ENCODE measurements at places on chromosomes 4 and X. TPM values are rescaled to one million over a fixed set of nuclear protein-coding genes. Genes with fewer than 3 reads are reported as not detected.

DNA sequence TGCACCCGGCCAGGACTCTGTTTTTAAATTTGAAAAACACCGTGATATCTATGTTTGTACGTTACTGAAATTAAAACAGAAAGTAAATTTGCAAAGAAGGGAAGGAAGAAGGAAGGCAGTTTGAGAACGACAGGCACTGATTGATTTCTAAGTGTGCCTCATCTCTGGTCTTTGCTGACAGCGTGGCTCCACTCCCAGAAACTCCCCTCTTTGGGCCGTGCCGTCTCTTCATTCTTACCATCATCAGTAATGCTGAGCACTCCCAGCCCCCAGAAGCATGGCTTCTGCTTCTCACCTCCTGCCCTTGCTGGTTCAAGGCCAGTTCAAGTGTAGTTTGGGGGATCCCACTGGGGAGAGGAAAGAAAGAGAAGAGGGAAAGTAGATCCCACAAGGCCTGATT lies 85.3 kb downstream of the TENM3 start:
- DNase-seq, result no peak
- peaks cover 11% of the 10 kb centered on the region for H3K27me3 ChIP-seq
- H3K4me1 ChIP-seq, result peaks cover 8% of the 10 kb centered on the region
- H3K36me3 ChIP-seq, result peaks cover 31% of the 10 kb centered on the region
- H3K27ac ChIP-seq, result no peak overlapping the region
- H3K4me3 ChIP-seq, result no peak overlapping the region

DNA sequence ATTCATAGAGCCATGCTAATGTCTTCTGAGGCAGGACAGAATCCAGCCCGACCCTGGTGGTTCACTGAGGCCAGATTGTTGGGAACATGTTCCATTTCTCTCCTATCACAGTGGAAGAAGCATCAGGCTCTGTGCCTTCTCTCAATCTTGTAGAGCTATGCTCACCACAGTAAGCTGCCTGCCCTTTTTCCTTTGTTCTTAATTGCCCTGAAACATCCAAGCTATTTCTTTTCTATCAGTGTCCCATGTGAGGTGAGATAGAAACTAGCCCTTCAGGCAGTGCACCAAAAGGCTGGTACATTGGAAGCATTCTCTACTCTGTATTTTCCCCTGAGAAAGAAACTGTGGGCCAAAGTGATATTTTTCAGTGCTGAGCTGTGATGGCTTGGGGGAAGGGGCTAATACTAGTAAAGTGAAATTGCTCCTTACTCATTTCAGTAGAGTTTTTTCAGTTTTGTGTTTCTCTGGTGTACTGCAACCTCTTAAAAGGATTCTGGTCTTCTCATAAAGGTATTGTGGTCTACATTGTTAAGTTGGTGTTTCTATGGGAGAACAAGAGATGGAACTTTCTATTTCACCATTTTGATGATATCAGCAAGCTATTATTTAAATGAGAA lies 611.2 kb downstream of the RPA4 start:
- H3K27me3 ChIP-seq, result no peaks in the 10 kb centered on the region
- no peak overlapping the region for H3K4me3 ChIP-seq
- no peak for DNase-seq

PRKX gene
- 59.3 TPM for total RNA-seq

DNA sequence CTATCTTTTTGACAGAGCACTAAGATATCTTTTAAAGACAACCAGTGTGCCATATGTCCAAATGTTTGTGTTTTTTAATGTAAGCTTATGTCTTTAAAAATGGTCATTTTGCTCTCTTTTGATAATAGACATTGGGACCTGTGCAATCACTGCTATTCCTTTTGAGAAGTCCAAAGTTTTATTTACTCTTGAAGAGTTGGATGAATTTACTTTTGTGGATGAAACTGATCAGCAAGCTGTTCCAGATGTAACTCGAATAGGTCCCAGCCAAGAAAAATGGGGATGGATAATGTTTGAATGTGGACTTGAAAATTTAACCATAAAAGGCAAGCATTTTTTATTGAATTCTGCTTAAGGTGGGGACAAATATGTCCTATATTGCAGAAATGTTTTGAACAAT lies 97.2 kb downstream of the BLTP1 start:
- no peak overlapping the region for H3K27ac ChIP-seq
- H3K27me3 ChIP-seq, result no peaks in the 10 kb centered on the region
- no peak overlapping the region for H3K4me3 ChIP-seq
- peaks cover 49% of the 10 kb centered on the region for H3K36me3 ChIP-seq
- DNase-seq, result no peak

DNA sequence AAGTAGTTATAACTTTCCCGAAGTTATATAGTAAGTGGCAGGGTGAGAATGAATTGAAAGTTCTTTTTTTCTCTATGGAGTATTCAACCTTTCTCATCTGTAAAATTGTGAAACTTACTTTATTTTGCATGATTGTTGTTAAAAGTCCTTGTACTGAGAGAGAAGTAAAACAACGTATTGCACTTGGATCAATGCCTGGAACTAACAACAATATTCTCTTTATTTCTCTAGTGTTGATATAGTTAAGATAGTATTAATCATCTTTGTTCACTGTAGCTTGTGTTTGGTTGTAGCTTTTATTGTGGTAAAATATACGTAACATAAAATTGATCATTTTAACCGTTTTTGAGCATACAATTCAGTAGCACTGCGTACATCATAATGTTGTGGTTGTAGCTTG lies 48.7 kb downstream of the STIM2 start:
- H3K27ac ChIP-seq, result no peak overlapping the region
- no peak for DNase-seq
- H3K4me1 ChIP-seq, result peaks cover 14% of the 10 kb centered on the region
- no peaks in the 10 kb centered on the region for H3K27me3 ChIP-seq
- H3K36me3 ChIP-seq, result peaks cover 3% of the 10 kb centered on the region
- no peak overlapping the region for H3K4me3 ChIP-seq

DNA sequence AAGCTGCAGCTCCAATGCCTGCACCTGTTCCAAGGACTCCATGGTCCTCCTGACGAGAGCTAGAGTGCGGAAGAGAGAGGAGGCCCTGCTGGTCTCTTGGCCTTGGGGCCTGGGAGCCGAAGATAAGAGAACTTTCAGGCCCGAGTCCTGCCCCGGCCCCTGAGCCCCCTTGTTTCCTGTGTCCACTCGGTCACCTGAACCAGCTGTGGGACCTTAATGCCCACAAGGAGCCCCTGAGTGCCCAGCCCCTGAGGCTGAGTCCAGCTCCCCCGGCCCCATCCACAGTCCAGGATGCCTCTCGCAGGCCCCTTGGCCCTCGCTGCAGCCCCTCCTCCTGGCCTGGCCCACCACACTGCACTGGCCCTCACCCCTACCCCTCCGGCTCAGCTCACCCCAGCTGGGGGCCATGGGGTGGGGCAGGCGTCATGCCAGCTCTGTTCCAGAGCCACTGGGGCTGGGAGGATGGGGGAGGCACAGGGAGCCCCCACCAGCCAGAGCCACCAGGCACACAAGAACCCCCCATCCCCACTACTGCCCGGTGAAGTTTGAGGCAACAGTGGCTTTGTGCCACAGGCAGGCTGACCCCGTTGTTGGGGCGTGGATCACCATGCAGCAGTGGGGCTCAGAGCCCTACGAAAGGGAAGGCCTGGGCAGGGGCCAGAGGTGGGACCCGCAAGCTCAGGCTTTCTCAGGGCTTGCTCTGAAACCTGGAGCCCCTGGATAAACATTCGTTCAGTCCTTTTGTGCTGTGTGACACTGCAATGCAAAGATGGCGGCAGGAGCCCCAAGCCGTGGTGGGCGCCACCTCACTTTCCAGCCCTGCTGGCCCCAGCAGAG lies 14.1 kb downstream of the NAT8L start:
- H3K27ac ChIP-seq, result no peak overlapping the region
- no peaks in the 10 kb centered on the region for H3K36me3 ChIP-seq
- peaks cover 6% of the 10 kb centered on the region for H3K4me1 ChIP-seq
- H3K27me3 ChIP-seq, result no peaks in the 10 kb centered on the region
- no peak for DNase-seq
- no peak overlapping the region for H3K4me3 ChIP-seq

- peaks cover 5% of the 10 kb centered on the region for H3K27me3 ChIP-seq
- DNase-seq, result no peak
- H3K27ac ChIP-seq, result no peak overlapping the region
- H3K4me1 ChIP-seq, result peaks cover 38% of the 10 kb centered on the region
- no peaks in the 10 kb centered on the region for H3K36me3 ChIP-seq
- no peak overlapping the region for H3K4me3 ChIP-seq
Observed at GRCh38 chr4:129342819-129343408, 247.0 kb downstream of the C4orf33 start.

- H3K36me3 ChIP-seq, result no peaks in the 10 kb centered on the region
- no peak for DNase-seq
- H3K27me3 ChIP-seq, result peaks cover 98% of the 10 kb centered on the region
- peak within 1 kb of the TSS; percentile 16 for H3K4me3 ChIP-seq
- peaks cover 18% of the 10 kb centered on the region for H3K4me1 ChIP-seq
Observed at GRCh38 chr4:185017964-185018772, at the start of gene HELT. Gene HELT, plus strand, starts transcription at chr4:185018490. Its CDS starts 439 bp downstream, at chr4:185018929.

TRIM75 gene
- not detected for total RNA-seq

- H3K27ac ChIP-seq, result no peak overlapping the region
- peaks cover 3% of the 10 kb centered on the region for H3K4me1 ChIP-seq
- H3K27me3 ChIP-seq, result no peaks in the 10 kb centered on the region
- H3K4me3 ChIP-seq, result no peak overlapping the region
- DNase-seq, result no peak
Observed at GRCh38 chr4:11741190-11741652, 312.5 kb upstream of the HS3ST1 start.

DNA sequence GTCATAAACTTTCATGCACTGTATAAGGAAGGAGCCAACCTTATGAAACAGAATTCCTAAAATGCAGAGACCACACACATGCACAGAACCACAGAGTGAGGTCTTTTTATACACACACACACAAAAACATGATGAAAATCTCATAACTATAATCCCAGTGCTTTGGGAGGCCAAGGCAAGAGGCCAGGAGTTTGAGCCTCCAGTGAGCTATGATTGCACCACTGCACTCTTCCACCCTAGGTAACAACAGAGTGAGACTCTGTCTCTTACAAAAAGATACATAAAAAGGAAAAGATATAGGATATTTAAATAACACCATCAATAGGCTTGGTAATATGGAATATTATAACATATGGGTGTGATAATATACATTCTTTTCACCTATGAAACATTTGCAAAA lies 10.6 kb downstream of the FGA start:
- H3K4me1 ChIP-seq, result peaks cover 7% of the 10 kb centered on the region
- no peak for DNase-seq
- H3K27ac ChIP-seq, result no peak overlapping the region
- H3K36me3 ChIP-seq, result no peaks in the 10 kb centered on the region

GRCh38 chr4:74534121-74534520 lies 89.2 kb downstream of the AREG start:
- H3K27ac ChIP-seq, result no peak overlapping the region
- no peak overlapping the region for H3K4me3 ChIP-seq
- no peak for DNase-seq
- H3K36me3 ChIP-seq, result no peaks in the 10 kb centered on the region
- no peaks in the 10 kb centered on the region for H3K27me3 ChIP-seq
- H3K4me1 ChIP-seq, result peaks cover 9% of the 10 kb centered on the region

DNA sequence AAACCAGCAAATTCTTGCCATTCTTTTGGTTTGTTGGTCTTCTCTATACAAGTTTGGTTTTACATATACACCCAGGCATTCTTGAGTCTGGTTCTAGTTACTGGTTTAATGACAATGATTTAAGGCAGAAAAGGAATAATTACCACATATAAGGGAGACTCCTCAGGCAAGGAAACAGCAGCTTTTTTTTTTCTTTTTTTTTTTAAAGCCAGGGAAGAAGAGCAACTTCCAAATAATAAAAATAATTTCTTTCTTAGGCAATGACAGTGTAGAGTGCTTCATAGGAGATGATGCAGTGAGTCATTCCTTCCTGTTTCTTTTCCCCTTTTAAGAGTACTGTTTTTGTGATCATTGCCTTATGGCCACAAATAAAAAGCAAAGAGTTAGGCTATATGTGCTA lies 289.7 kb downstream of the DKK2 start:
- no peak overlapping the region for H3K4me3 ChIP-seq
- H3K27me3 ChIP-seq, result no peaks in the 10 kb centered on the region
- no peaks in the 10 kb centered on the region for H3K4me1 ChIP-seq
- no peaks in the 10 kb centered on the region for H3K36me3 ChIP-seq
- no peak overlapping the region for H3K27ac ChIP-seq
- no peak for DNase-seq

- peaks cover 12% of the 10 kb centered on the region for H3K36me3 ChIP-seq
- H3K4me3 ChIP-seq, result no peak overlapping the region
- no peak overlapping the region for H3K27ac ChIP-seq
- H3K4me1 ChIP-seq, result no peaks in the 10 kb centered on the region
Observed at GRCh38 chr4:149095811-149096210, 653.6 kb upstream of the NR3C2 start.

GRCh38 chr4:158500054-158500453 lies 21.6 kb upstream of the RXFP1 start:
- H3K4me1 ChIP-seq, result no peaks in the 10 kb centered on the region
- H3K27me3 ChIP-seq, result peaks cover 6% of the 10 kb centered on the region
- H3K27ac ChIP-seq, result no peak overlapping the region
- H3K4me3 ChIP-seq, result no peak overlapping the region
- no peak for DNase-seq

DNA sequence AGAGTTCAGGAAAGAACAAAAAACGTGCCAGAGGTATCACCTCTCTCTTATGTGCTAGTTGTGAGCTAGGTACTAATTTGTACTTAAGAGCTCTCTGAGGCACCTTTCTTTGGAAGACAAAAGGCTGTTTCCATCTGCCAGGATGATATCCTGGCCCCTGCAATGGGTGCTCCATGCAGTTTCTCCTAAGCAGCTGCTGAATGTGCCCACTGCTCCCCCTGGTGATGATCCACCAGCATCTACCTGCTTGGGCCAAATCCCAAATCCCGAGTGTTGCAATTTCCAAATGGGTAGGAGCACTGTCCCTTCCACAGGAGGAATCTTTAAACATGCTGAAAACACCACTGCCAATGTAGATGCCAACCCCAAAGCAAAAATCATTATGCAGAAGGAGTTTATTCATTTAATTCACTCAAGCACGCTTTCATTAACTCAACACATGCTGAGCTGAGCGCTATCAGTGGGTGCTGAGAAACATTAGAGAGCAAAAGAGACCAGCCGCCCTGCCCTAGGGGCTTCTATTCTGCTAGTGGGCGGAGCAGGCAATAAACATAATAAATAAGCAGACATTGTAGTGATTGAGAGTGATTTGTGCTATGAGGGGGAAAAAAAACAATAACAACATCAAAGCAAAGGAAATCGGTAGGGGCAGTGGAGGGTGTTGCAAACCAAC lies 69.6 kb upstream of the C4orf50 start:
- H3K4me3 ChIP-seq, result no peak overlapping the region
- no peaks in the 10 kb centered on the region for H3K36me3 ChIP-seq
- H3K27me3 ChIP-seq, result peaks cover 54% of the 10 kb centered on the region
- no peak overlapping the region for H3K27ac ChIP-seq
- DNase-seq, result no peak

TMEM154 gene
- total RNA-seq, result 1.2 TPM

DNA sequence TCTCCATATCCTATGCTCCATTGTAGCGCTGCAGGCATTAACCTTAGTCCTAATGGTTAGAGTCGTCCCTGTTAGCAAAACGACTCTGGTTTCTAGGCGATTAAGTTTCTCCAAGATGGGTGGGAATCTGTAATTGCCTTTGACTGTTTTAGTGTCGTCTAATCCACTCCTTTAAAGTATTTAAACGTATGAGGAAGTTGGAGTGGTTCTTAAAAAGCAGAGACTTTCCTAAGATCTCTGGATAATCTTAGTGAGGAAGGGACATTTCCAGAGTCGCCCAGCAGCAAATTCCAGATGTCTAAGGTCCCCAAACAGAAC lies 285 bp downstream of the MRPS18C start:
- H3K4me1 ChIP-seq, result peaks cover 19% of the 10 kb centered on the region
- peak overlapping the region; percentile 100 for H3K4me3 ChIP-seq
- DNase-seq, result no peak
- H3K36me3 ChIP-seq, result peaks cover 12% of the 10 kb centered on the region
- no peaks in the 10 kb centered on the region for H3K27me3 ChIP-seq
